ENCODE measurements at places on chromosomes 4 and X.

DNA sequence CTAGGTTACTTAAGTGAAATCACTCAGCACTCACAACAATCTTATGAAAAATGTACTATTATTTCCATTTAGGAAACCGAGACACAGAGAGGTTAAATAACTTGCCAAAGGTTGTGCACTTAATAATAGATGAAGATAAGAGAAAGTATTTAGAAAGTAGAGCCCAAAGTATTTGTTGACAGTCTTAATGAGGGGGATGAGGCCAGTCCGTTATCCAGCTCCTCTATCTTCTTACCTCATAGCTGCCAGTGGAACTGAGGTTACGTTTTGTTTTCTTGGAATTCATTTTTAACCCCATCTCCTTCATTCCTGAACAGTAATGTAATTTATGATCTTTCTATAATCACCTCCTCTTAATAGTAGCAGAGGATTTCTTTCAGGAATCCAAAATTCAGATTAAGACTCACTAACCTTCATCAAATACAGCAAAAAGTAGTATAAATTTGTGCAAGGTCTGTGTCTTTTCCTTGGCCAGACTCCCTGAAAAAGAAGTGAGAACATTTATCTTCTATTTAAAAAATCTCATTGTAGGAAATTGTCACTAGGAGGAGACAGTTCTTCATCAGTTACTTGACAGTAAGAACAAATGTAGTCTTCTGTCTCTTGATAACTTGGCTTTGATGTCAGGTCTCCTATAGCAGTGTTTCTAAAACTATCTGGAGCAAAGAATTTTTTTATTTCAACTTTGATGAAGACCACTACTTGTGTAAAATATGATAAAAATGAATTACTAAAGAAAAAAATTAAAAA lies 35.5 kb downstream of the F8 start:
- no peak for DNase-seq

DNA sequence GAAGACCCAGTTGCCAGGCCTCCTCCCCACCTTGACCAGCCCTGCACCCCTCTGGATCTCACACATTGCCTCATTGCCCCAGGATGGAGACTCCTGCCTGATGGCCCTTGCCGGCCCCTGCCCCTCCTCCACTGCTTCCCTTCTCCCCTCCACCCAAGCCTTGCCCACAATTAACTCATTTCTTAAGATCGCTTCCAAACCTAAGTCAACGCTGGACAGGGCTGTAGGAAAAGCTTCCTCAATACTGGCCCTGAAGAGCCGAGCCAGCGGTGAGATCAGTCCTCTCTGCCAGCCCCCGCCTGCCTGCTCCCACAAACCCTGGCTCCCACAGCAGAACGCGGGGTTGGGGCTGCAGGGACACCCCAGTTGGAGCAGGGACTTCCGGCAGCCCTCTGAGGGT lies 7.5 kb upstream of the HAUS7 start:
- no peak for DNase-seq

DNA sequence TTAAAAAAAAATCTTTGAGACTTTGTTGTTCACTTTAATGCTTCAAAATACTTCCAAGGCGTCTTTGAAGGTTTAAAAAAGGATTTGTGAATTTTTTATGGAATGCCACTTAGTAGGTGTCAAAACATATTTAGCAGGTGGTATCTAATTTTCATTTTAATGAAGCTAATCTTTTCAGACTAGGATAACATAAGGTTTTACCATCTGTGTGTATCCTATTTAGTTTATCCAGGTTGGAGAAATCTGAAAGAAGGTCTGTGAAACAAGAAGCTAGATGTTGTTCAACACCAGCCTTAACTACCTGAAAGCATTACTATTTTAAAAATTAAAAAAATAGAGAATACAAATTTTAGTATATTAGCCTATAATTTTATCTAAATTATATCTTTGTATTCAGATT lies 193.4 kb downstream of the GRID2 start:
- DNase-seq = no peak

- no peak for DNase-seq
Observed at GRCh38 chr4:70943114-70943513, 40.9 kb downstream of the MOB1B start.

DNA sequence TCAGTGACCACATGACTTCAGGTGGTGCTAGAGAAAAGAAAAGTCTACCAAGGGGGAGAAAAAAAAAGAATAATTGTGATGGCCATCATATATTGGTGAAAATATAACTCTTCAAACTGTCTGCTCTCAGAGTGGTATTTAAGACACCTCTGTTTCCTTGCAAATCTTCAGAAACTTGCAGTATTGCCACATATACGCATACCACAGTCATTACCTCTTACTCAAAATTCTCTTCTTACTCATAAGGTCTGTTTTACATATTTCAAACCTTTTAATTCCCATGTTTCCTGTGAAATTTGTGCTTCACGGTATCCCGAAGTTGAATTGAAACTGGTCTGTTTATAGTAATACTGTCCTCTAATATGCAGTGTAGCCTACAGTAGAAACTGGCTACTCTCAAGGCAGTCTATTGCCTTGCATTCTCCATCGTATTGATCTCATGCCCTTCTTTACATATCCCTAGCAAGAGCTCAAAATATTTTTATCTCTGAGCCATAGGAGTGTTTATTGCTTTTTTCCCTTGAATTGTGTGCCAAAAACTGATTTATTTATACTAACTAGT lies 34.7 kb upstream of the LHFPL1 start:
- no peak for DNase-seq

Data from CD4-positive, alpha-beta T cell treated with Interleukin-1 beta for 1 hour (primary cell).